ENCODE measurements at places on chromosomes 5 and 9.
A peak's percentile ranks its signal among the peaks of the same experiment; 100 is the strongest.

DNA sequence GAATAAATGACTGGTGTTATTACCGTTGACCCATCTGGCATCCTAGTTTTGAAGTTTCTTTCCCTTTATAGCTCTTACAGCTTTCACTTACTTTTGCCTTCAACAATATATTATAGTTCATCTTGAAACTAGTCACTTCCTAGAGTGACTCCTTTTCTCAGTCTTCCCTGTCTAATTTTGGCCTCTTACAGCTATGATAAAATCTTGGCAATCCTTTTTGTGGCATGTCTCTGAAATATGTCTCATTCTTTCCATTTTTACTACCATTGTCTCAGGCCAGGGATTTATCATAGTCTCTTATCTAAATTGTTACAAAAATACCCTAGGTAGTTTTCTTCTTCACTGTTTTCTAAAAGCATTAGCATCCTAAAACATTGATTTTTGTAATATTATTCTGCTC, 621.3 kb upstream of the ZNF608 start:
- DNase-seq = peak; percentile 20

DNA sequence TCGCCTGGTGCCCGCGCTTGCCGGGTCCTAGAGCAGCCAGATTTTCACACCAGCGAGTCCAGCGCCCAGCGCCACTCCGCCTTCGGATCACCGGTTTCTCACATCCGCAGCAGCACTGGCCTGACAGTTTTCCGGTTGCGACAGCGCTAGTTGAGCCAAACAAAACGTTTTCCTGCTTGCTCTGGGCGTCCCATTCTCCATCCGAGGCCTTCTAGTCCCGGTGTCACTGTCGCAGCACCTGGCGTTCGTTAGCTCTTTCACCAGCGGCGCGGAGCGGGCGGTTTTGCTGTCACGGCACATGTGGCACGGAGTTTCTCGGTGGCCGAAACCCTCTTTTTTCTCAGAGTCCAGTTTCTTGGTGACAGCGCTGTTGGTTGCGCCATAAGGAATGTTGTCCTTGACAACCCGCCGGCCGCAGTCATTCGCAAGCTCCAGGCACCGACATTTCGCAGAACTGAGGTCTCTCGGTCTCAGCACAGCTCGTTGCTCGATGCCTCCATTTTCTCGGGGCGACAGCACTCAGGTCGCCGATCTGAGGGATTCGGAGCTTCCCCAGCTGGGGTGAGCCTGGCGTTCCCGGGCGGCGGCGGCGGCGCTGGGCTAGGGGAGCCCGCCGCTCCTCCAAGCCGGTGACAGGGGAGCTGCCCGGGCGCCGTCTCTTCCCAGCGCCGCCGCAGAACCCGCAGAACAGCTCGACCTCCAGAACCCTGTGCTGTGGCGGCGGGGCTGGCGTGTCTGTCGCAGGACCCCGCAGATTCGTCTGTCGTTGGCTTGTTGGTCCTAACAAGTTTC, 47.8 kb downstream of the ANXA2R start:
- DNase-seq = peak; percentile 81

DNA sequence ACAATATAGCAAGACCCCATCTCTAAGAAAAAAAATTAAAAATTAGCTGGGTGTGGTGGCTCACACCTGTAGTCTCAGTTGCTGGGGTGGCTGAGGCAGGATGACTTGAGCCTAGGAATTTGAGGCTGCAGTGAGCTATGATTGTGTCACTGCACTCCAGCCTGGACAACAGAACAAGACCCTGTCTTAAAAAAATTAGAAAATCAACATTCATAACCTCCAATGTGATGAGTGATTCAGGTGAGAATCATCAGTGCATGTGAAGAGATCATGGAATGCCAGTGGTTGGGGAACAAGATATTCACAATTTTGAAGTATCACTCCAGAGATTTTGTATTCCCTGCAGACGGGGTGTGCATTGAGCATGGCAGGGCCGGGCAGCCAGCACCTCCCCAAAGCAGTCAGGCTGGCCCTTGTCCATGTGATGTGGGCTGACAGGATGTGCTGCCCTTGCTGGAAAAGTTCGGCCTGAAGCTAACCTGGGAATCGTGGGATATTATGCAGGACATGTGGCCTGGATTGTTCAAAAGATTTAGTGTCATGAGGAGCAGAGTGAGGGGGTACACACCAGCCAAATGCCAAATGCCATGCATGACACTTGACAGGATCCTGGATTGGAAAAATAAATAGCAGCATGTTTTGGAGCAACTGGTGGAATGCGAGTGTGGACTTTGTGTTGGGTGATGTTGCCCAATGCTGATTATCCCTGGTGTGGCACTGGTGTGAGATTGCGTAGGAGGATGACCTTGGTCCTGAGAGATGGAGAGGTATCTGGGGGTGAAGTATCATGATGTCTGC, 189.0 kb downstream of the RGS3 start:
- DNase-seq = no peak

DNA sequence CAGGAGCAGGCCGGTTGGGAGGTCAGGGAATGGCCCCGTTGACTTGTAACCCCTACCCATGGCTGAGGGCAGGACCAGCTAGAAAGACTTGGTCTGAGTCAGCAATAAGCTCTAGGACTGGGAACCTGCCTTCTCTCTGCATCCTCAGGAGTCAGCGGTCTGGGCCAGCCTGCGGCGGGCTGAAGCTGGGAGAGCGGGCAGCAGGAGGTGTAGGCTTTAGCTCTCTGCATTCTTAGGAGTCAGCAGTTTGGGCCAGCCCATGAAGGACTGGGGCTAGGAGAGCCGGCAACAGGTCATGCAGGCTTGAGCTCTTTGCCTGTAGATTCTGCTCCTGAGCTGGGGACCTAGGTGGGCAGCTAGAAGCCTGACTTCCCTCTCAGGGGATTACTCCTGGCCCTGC, 6.4 kb upstream of the SMIM32 start:
- no peak for DNase-seq

DNA sequence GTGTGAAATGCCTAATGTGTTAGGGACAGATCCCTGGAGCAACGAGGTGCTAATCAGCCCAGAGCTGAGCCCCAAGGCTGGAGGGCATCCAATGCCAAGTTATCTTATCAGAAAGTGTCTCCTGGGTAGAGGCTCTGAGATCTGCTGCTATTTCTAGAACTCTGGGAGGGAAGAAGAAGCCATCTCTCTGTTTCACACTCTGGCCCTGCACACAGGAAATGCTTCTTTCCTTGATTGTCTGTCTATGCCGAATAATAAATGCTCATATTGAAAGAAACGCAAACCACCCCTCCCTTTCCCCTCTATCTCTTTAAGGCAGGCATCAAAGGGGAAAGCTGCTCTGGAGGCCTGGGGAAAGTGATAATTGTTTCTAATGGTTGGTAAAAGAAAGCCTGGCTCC, 166.7 kb downstream of the PAPPA start:
- no peak for DNase-seq

DNA sequence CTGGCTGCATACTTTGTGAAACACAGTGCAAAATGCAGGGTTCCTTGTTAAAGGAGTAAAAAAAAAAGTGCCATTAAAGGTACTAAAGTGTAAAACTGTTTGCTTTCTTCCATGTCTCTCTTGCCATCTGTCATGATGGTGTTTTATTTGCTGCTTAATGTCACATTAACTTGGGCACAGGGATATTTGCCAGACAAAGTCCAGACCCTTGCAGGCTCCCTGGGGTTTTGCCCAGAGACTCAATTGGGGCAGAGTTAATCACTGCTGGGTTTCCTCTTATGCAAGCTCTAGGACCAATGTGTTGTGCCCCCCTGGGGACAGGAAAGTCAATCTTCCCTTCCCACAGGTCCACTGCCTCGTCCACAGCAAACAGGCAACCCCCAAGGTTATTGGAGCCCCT, 274.3 kb upstream of the SGCD start:
- DNase-seq = no peak

DNA sequence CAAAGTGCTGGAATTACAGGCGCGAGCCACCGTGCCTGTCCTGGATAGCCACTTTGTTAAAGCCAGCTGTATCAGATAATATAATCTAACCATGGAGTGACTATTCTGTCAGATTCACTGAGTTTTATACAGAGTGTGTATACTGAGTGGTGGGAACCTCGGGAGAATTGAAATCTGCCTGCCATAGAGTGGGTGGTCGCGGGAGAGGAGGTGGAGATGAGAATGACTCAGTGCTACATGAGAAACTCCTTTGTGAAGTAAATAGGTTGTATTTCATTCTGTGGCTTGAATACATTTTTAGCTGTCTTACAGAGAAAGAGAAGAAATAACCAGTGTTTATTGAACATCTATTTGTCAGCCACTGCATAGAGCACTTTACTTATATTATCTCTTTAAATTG, 26.4 kb downstream of the ATP6V0E1 start:
- no peak for DNase-seq

All from stromal cell of bone marrow (primary cell).